Stimulated activated CD4-positive, alpha-beta T cell treated with anti-CD3 and anti-CD28 coated beads, TNF-alpha, amount 100 ng/mL, for 1 hour (primary cell): ENCODE measurements at places on chromosomes 12 and 14.

GRCh38 chr12:89427508-89428156 is 75.3 kb upstream of the DUSP6 start:
- no peak for DNase-seq

DNA sequence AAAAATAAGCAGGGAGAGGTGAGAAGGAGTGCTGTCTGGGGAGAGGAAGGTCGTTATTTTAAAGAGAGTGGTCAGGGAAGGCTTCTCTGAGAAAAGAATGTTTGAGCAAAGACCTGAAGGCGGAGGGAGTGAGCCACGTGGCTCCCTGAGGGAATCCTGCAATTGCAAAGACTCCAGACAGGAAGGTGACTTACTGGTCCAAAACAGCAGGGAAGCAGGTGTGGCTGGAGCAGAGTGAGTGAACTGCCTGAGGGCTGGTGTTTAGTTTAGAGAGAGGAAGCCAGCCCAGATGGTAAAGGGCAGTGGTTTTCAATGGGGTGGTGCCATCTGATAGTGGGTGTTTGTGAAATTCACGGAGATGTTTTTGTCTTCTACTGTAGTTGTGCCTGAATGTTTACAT is 58.8 kb upstream of the LTA4H start:
- no peak for DNase-seq

DNA sequence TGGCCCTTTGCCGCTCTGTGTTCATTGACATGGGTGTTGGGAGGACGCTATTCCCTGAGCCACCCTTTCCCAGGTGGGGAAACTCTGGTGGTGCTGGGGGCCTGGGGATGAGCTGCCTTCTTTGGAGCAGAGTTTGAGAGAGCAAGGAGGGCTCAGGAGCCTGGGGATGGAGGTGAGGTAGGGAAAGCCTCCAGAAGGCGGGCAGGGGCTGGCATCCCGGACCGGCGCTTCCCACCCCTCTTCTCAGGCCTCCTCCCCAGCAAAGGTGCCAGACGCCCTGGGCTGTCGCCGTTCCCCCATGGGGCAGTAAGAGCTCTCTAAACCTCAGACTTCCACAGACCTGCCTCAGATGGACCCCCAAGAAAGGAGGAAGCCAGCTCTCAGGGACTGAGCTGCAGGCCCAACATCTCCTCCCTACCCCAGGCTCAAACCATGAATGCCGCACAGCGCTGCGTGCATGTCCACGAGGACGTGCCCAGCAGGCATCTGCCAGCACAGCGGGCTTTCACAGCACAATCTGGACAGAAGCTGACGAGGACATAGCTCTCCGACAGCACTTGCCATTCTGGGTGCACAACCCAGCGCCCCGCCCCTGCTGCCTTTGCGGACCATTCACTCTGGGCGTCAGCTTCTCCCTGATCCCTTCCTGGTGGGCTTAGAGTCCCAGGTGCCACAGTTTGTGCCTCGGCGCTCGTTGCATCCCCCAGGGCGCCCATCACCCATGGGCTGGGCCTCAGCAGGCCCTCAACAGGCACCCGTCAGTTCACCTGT is 14.9 kb upstream of the TTC7B start:
- no peak for DNase-seq

GRCh38 chr12:109493090-109493489 is 15.7 kb downstream of the UBE3B start:
- DNase-seq = no peak

DNA sequence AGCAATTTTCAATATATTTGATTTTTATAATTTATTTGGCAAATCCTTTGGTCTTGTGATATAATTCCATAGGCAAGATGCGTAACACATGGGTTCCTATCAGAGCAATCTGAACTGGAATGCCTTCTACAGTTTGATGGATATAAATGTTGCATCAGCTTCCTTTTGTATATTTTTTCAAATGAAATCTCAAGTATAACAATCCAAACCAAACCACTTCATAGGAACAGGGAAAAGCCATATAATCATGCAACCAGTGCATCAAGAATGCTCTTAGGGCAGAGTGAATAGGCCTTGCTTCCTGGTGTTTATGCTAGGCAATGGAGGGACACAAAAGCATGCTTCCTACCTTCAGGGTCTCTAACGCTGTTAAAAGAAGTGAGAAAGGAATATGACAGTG is 34.5 kb downstream of the EFCAB11 start:
- no peak for DNase-seq

DNA sequence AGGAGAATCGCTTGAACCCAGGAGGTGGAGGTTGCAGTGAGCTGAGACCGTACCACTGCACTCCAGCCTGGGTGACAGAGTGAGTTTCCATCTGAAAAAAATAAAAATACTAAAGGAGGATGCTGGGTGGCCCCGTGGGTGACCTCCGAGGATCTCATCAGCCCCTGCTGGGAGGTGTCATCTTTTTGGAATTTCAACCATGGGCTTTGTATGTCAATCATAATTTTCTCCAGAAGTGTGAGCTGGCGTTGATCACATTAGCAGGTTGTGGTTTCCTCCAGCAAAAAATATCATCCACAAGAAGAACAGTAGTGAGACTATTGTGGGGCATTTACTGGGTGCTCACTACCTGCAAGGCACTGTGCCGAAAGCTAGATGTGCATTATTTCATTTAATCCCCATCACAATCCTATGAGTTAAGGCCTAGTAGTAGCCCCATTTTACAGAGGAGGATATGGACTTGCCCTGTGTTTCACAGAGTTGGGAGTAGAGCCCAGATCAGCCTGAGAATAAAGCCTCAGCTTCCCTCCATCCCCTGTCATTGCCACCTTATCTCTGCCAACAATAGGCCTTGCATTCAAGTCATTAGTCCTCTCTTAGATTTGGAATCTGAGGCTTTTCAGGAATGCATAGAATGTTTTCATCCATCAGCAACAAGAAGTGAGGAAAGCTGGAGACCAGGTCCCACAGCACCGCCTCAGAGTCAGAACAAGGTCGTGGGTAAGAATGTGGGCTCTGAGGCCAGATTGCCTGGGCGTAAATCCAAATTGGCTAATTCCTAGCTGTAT is 39.8 kb downstream of the SVOP start:
- no peak for DNase-seq

GRCh38 chr12:103105971-103106597 is 148.6 kb downstream of the ASCL1 start:
- DNase-seq = no peak

GRCh38 chr12:109423392-109423791 is 53.7 kb downstream of the KCTD10 start:
- no peak for DNase-seq

GRCh38 chr12:46524778-46525177 is 152.2 kb upstream of the SLC38A2 start:
- DNase-seq = no peak

DNA sequence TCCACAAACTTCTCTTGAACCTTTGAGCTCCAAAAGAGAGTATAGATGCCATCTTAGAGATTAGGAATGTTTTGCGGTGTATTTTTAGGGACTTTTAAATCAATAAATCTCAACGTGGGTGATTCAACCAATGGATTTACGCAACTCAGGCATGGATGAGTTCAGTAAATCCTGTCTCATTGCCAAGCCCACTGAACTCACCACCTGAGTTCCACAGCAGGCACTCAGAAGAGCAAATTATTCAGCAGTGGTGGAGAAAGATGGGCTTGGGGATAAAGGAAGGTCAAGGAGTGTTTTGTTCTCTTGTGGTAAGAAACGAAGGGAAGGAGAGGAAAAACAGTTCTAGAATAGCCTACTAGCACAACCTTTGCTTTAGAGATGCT is 68.7 kb upstream of the HMGA2 start:
- no peak for DNase-seq

DNA sequence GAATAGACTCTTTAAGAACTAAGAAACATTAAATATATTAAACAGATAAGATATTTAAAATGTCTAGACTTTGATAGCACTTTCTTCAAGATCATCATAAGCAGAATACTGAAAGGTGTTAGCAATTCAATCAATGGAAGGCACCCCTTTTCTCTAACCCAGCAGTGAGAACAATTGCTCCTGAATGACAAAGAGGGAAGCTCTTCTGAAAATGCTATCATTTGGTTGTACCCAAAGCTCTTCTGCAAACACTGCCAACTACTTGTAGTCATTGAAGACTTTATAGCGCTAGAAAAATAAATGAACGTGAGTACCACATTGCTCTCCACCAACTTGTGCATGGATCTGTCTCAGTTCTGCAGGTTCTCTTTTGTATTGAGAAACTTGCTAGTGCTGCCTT is 62.2 kb upstream of the LMO3 start:
- DNase-seq = no peak

DNA sequence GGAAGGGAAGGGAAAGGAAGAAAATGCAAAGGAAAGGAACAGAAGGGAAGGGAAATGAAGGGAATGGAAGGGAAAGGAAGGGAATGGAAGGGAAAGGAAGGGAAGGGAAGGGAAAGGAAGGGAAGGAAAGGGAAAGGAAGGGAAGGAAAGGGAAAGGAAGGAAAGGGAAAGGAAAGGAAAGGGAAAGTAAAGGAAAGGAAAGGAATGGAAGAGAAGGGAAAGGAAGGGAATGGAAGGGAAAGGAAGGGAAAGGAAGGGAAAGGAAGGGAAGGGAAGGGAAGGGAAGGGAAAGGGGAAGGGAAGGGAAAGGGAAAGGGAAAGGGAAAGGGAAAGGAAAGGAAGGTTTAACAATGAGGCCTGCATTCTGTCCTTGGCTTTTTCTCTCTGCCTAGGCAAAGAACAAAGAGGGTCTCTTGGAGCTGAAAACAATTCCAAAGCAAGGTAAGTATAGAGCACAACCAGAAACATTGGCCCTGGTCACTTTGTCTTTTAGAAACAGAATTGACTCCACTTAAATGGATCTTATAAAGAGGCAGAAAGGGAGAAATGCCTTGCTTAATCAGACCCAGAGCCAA is 525.9 kb upstream of the TMPO start:
- no peak for DNase-seq

DNA sequence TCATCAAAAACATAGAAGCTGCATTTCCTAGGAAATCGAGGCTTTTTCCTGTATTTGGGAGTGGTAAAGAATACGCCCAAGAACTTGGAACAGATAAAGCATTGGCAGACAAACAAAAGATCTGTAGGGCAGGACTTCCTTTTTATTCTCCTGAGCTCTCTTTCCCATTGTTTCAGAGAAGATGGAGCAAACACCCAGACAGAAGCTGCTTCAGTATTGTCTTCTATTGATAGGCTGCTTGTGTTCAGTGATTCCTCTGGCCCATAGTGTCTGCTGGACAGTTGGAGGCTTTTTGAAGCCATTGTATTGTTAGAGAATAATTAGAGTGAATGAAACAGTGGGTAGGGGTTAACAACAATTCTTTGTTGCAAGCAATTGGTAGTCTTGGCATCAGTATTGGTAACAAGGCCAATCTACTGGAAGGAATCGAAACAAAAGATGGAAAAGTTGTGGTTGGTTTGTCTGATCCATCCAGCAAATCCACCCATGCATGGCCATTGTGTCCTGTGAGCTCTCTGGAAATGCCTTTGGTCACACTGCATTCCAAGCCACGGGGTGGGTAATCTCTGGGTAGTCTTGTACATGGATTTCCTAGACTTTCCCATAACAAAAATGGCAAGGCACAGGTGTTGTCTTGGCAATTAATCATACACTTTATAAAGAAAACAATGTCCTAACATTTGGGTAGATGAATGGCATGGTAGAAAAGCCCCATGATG is 424.8 kb downstream of the RAD51B start:
- DNase-seq = no peak

DNA sequence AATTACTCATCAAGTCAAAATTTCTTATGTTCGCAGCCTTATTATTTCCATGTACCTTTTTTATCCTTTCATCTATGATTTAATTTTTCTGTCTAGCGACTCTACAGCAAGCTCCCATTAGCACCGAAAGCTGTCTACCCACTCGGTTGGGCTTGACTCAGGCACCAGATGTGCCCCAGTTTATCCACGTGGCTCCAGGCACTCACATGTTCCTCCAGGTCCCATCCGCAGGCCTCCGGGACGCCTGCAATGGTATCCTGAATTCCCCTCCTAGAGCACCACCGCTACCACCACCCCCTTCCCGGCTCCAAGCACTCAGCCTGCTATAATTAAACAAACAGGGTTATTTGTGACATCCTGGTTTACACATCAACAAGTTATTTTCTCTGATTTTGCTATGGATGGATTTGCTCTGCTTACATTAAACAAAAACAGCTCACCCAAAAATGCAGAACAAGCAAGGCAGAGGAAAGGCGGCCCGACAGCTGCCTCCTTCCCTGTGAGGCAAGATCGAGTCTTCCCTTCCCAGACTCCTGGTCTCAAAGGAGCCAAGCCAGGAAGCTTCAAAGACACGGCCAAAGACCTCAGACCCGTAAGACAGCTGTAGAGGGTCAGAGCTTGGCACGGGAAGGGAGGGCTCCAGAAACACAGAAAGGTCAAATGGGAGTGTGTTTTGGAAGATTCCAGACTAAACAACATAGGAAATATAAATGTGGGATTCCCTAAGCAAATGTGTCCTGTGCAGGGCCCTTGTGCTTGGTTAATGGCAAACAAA is 253.8 kb downstream of the TTC8 start:
- DNase-seq = no peak

- DNase-seq = no peak
Measured at GRCh38 chr14:61939776-61940175, 177.6 kb downstream of the SNAPC1 start.

GRCh38 chr12:70627677-70628076 is 9.6 kb downstream of the PTPRB start:
- DNase-seq = no peak

DNA sequence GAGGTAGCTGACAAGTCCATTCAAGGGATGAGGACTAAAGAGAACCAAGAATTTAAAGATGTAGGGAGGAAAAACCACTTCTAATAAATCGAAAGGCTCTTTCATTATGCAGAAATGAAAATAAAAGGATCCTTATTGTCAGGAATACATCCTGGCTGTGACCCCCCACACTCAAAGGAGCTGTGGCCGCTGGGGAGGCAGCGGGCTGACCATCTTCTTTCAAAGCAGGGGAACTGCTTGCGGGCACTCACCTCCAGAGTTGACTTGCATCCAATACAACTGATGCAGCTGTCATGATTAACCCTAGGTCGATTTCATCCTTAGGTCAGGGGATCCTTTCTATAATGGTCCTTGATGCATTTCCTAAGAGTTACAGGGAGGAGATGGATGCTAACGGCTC is 35.3 kb downstream of the TRAFD1 start:
- DNase-seq = no peak

- DNase-seq = no peak
Measured at GRCh38 chr12:16920451-16920850, 314.5 kb upstream of the LMO3 start.

- DNase-seq = no peak
Measured at GRCh38 chr12:72368298-72368697, 96.1 kb downstream of the TRHDE start.

DNA sequence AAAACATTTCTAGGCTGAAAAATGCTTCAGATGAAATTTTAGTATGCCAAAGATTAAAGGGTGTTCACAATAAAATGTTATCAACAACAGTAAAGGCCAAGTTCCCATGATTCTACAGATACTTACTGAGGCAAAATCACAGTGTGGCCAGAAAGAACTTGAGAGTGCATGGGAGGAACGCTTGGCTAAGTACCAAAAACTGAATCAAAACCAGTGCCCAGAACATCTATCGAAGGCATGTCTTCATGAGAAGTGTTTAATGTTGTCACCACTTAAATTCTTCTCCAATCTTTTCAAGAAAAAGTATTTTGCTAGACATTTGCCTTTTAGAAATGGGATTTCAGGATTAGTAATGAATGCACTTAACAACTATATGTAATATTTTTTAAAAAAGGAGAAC is 41.5 kb downstream of the KIF21A start:
- DNase-seq = no peak
